ENCODE measurements at places on chromosomes 3 and 15.

DNA sequence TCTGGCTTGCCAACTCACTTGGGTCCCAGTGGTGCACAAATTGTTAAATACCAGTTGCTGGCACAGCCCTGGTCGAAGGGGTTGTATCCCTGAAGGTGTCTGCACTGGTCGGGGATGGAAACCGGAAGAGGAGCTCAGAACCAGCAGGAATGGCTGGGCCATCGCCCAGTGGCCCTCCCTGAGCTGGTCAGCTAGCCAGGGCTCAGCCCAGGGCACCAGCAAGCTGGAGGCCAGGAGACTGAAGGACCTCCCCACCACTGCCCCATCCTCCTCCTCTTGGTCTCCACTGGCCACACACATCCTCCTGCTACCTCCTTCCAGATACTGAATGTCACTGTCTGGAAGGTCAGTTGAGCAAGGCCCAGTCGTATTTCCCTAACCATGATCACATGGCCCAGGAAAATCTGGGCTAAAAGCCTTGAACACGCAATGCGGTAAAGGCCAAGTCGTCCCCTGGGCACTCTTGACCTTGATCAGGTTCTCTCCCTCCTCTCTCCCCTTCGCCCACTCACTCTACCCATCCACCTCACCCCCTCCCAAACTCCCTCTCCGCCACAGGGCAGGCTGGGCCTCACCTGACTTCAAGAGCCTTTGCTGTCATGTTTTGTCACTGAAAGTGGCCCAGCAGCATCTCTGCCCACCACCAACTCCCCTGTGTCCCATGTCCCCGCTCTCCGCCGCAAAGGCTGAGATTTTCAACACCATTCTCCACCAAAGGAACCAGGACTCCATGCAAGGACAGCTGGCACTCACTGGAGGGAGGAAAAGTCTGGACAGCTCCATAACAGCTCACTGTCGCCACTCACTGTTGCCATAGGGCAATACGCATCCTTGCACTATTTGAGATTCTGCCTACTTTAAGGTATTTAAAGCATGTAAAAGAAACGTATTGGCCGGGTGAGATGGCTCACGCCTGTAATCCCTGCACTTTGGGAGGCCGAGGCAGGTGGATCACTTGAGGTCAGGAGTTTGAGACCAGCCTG, 12.1 kb downstream of the ZDHHC19 start:
- peak; percentile 34 for ATAC-seq

- ATAC-seq, result no peak
Observed at GRCh38 chr15:80932513-80932815, 57.2 kb downstream of the MESD start.

- ATAC-seq, result no peak
Observed at GRCh38 chr3:57791245-57791644, 35.1 kb downstream of the SLMAP start.

DNA sequence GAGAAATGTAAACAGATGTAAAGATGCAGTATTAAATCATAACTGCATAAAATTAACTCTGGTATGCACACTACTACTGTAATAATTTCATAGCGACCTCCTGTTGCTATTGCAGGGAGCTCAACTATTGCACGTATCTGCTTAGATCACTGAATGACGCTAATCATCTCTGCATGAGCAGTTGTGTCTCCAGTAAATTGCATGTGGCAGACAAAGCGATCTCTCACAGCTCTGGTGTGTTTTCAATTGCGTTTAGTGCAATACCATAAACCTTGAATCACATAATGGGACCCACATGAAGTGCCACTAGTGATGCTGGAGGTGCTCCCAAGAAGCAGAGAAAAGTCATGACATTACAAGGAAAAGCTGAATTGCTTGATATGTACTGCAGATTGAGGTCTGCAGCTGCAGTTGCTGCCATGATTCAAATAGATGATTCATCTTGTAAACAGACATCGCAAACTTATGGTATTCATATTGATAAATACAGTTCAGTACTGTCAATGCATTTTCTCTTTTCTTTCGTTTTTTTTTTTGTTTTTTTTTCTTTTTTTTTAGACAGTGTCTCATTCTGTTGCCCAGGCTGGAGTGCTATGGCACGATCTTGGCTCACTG, 30.2 kb upstream of the LCTL start:
- ATAC-seq, result peak; percentile 40

DNA sequence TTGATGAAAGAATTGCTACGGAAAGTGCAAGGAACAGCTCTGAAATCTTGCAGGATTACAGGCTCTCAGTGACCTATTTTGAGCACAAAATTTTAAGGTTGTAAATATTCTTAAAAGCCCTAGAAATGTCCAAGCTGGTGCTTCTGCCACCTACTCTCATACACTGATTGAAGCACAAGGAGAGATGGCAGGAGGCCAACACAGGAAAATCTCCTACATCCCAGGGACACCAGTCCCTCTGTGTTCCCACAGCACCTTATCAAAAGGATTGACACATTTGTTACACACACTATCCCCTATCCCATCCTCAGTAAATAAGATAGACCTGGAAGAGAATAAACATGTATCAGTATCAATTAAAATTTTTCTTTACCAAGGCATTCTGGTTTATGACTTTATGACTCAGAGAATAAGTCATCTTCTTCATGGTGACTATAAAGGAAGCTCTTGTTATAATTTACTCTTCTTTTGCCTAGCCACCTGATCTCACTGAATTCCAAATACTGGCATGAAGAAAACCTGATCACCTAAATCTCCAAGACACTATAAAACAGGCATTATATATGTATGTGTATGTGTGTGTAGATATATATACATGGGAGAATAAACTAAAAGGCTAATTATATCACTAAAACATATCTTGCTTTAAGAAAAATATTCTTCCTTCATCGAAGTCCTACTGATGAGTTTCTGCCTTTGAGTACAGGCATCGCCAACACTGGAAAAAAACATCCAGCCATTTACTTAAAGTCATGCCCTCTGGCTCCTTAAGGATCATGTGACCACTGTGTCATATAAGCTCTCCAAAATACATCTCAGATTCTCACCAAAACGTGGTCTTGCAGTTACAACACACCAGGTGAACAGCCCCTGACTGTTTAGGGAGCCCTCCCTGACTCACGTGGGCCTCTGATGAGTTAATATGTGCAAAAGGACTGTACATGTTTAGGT, 208.1 kb upstream of the NR2F2 start:
- no peak for ATAC-seq

DNA sequence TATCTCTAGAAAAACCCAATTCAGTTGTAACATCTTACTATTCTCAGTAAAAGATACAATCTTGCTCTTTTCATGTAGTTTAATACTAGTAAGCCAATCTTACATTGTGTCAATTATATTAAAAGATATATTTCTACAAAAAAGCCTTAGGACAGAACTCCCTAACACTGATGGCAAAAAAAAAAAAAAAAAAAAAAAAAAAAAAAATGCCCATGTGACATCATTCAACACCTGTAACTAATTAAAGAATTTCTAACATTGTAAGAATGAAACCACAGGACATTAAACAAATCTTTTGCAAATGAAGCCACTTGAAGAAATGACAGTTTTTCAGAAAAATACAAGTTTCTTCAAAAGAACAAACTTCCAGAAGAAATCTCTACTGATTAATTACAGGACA, 119.8 kb downstream of the SUCLG2 start:
- ATAC-seq, result no peak

DNA sequence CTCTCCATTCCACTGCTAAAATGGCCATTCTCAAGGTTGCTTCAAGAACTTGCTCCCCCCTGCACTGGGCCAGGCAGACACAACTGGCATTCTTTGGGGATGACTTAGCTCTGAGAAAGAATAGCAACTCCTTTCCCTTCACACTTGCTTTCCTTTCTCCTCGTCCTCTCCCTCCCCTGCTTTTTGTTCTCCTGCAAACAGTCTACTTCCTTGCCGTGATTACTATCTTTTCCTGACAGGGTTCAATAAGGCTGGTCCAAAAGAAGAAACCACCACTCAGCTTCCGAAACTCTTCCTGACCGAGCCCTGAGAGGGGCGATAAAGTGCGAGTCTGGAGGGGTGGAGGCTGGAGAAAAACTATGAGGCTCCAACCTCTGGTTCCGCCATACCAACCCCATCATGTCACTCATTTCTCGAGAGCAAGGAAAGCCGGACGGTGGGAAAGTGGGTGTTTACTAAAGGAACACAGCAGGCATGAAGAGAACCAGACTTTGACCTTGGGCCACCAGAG, 5.0 kb downstream of the AMOTL2 start:
- ATAC-seq, result peak; percentile 3

DNA sequence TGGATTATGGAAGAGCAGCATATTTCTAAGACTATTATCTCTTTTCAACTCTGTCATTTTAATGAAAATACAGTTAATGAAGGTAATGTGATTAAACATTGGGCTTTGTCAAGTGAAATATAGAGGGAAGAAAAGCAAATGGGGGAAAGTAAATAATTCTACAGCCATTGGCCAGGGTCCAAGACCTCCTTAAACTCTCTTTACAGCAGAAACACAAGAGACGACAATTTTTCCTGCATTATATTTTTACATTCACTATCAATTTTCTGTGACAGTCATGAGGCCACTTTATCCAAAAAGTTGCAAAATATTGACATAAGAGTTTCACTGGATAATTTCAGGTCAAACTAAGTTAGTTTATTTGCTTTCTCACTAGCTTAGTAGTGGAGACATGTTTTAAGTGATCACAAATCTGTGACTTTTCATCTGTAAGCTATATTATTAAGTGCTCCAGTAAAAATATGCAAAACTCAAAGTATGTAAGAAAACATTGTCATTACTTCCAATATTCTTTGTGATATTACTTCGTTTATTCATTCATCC, 385.9 kb upstream of the DPH6 start:
- ATAC-seq, result no peak

- no peak for ATAC-seq
Observed at GRCh38 chr15:71203586-71204474, 88.6 kb downstream of the THSD4 start.

DNA sequence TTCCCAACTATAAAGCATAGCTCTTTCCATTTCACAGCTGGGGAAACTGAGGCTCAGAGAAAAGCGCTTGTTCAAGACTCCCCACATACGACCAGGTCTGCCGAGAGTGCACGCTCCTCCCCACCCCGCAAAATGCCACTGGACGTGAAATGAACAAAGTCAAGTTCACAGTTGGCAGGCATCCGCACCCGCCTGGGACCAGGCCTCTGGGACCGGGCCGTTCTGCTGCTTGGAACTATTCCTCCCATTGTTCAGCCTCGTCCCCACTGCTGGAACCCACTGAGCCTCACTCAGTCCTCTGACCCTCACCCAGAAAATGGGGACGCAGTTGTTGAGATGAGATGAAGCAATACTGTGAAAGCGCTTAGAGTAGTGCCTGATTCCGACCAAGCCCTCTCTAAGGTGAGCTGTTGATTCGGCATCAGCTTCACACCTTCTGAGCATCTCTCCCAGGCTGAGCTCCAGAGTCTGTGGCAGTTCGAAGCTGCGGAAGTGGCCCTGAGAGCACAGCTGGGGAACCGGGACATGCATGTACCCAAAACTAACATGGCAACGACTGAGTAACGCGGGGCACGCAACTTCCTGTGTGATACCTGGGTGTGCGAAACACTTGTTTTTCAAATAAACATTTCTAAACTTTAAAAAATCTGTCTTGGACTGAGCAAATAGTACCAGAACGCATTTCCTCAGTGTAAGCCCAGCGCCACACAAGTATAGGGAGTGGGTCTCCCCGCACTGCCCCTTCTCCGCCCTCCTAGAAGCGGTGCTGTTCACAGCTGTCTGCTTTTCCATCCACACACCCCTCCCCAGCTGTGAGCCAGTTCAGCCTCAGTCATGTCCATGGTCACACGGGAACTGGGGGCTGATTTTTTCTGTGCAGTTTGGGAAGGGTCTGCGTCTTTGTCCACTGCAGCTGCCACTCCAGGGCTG, 93.4 kb downstream of the CHSY1 start:
- no peak for ATAC-seq

GRCh38 chr3:99330281-99330680, 308.1 kb upstream of the COL8A1 start:
- no peak for ATAC-seq

GRCh38 chr3:143832433-143832832, 15.8 kb downstream of the SLC9A9 start:
- ATAC-seq, result no peak

- ATAC-seq, result peak; percentile 59
Observed at GRCh38 chr3:168081171-168081771, 14.5 kb downstream of the GOLIM4 start.

GRCh38 chr3:25265284-25265683, 162.8 kb upstream of the RARB start:
- no peak for ATAC-seq
